ENCODE measurements at places on chromosomes 16 and 17.

DNA sequence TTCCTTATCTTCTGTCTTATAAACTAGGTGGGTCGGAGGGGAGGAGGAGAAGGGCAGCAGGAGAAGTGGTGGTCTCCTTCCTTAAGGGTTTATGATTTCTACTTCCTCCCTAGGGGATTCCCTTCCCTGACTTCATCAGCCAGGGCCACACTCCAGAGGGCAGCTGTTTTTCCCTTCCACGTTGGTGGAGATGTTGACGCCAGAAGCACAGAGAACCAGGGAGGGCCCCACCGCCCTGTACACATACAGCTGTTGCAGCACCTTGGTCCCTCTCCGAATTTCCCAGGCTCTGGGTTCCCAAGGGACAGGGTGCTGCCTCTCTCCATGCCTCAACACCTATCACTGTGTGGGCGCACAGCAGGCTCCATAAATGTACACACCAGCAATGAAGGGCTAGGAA, 5.6 kb upstream of the SLC6A4 start:
- no peak for DNase-seq

DNA sequence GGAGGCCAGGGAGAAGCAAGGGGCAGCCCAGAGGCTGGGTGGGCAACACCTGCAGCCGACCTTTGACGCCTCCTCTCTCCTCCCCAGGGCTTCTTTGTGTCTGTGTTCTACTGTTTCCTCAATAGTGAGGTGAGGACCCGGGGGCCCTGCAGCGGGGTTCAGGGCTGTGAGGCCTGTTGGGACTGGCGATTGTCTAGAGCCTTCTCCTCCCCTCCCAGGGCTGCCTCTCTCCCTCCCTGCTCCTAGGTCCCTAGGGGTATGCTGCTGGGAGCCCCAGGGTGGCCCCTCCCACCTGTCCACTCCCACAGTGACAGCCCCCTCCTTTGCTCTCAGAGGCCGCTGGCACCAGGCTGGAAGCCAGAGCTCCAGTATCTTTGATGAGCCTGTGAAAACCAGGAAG, 10.8 kb upstream of the SPPL2C start:
- DNase-seq = no peak

GRCh38 chr17:4329838-4330237, 36.6 kb downstream of the UBE2G1 start:
- no peak for DNase-seq

- no peak for DNase-seq
These were observed 13.0 kb downstream of the C16orf87 start for GRCh38 chr16:46817961-46818360.

DNA sequence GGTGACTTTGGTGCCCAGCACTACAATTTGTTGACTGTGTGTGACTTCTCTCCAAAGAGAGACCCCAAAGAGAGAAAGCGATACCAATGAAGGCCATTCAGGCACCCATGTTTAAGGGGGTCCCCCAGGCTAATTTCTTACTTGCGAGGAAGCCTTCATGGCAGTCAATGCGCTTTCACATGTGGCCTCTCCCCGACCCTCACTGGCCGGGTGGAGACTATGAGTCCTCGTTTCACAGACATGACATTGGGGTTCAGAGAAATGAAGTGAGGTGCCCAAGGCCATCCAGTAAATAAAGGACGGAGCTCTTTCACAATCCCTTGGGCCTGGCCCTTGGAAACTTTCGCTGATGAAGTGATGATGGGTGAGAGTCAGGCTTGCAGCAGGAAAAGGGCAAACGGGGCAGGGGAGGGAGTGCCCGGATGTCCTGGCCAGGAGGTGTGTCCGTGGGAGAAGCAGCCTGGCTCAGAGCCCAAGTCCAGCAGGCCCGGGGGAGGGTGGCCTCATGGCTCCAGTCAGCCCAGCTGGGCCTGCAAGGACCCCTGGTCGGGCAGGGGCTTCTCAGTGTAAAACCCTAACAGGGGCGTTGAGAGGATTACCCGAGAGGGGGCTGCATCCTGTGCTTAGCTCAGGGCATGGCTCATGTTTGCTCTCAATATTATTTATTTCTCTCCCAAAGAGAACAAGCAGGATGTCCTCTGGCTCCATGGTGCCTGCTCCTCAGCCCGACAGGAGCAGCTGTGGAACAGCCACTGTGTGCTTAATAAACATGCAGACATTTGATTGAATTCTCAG, 14.7 kb downstream of the TBX2 start:
- no peak for DNase-seq

- DNase-seq = no peak
These were observed 3.5 kb downstream of the FMNL1 start for GRCh38 chr17:45225051-45225700.

DNA sequence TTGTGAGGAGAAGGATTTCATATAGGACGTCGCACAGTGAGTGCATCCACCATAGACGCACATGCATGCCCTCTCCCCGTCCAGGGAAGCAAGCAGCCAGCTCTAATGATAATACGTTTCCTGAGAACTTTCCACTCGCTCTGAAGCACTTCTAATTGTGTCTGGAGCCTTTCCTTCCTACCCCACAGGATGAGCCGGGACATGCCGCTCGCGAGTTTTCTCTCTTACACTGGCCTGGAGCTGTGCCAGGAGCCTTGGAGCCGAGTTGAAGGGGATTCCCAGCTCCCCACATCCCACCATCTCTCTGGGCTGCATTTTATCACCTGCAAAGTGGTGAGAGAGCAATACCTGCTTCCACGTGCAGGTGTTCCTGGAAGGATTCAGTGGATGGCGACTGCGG, 368.1 kb downstream of the C16orf95 start:
- no peak for DNase-seq

GRCh38 chr16:79885320-79885719, 284.8 kb upstream of the MAF start:
- no peak for DNase-seq

- DNase-seq = no peak
These were observed 14.4 kb downstream of the MMP15 start for GRCh38 chr16:58039829-58040495.

DNA sequence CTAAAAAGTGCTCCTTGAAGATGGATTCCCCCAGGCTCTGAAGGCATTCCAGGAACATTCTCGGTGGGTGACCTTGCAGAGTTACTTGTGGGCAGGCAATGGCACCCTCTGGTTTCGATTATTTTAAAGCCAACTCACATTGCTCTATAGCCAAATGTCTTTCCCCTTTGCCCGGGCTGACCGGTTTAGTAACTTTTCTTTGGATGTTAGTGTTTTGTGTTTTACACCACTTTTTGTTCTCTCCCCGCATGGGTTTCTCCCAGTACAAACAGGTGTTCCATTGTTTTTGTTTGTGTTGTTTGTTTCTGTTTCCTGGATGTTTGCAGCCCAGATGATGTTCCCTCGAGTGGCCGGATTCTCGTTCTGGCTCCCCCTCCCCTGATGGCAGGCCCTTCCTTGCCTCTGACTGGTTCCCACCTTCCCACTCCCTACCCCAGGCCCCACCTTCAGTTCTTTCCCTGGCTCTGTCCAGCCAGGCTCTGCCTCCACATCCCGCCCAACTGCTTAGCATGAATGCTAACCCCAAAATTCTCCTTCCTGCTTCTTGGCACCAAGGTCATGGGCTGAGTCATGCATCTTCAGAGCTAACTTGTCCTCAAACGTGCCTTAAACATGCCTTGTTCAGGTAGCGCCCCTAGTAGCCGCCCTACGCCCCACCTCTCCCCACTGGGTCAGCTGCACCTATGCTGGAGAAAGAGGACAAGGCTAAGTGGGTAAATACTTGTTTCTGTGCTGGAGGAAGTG, 40.6 kb downstream of the ELAC2 start:
- DNase-seq = no peak

- no peak for DNase-seq
These were observed 245.0 kb upstream of the CPHXL start for GRCh38 chr16:75971334-75971733.

GRCh38 chr17:62680541-62681052, 53.1 kb downstream of the MRC2 start:
- no peak for DNase-seq

GRCh38 chr16:30355144-30355953, at the start of gene CD2BP2:
CD2BP2 (minus strand) TSS chr16:30355308; CDS start chr16:30354681, 627 bp downstream.
- peak; percentile 85 for DNase-seq

DNA sequence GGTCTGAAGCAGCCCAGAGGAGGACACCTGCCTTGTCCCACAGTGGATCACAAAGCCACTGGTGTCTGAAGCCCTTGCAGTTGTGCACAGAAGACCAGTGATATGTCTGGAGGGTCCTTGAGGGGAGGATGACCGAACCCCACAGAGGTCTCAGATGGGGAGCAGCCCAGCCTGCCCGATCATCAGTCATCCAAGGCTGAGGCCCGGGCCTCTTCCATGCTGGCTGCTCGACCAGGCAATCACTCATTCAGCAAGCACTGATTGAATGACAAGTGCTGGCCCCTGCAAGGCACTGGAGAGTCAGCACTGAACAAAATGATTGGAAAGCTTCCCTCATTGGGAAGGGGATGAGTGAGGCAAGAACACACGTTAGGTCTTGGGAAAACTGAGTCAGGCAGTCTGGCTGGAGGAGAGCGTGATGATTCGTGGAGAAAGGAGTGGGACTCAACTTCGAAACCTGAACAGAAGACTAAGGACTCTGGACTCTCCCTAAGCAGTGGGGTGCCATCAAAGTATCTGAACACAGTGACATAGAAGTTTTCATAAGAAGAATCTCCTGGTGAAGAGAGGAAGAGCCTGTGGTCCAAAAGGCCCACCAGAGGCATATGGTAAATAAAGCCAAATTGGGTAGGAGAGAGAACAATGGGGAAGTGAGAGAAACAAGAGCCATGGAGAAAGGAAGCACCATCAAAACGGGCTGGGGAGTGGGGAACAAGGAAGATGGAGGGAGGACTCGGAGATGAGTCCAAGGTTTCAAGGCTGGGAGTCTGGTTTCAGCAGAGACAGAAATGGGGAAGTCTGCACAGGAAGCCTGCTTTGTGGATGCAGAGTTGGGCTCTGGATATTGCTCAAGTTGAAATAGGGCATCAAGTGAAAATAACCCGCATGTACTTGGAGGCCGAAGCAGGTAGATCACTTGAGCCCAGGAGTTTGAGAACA, 10.2 kb downstream of the PIK3R5 start:
- DNase-seq = no peak

GRCh38 chr17:37274461-37274860, 101.3 kb upstream of the C17orf78 start:
- no peak for DNase-seq

DNA sequence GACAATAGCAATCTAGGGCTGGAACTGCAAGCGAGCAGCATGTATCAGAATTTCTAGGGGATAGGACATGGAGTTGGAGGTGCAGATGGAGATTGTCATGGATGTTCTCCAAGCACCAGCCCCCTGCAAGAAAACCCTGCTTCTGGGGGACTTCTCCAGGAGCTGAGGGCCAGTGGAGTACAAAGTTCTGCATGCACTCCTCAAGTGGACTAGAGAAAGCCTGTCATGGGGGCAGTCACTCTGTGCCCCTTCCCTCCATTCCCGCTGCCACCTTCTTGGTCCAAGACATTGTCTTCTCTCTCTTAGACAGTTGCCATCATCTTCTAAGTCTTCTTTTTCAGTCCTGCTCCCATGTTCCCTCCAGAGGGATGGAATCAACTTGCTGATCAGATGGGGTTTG, 87.9 kb downstream of the AIPL1 start:
- no peak for DNase-seq

DNA sequence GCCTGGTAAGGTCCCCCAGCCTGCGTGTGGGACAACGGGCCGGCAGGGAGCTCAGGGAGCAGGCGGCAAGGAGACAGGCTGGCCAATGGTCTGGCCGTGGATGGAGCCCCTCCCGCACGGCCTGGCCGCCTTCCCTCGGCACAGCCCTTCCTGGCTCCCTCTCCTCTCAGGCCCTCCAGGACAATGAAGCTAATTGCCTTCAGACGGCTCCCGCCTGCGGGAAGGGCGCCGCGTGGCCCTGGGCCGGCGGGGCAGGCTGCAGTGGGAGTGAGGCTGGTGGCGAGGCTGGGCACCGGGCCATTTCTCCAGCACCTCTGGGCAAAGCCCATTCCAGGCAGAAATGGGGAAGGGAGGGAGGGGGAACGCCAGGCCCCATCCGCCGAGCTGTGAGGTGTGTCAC, 50.9 kb downstream of the ENGASE start:
- no peak for DNase-seq

- DNase-seq = no peak
These were observed 43.4 kb downstream of the GNAO1 start for GRCh38 chr16:56234737-56235136.

- no peak for DNase-seq
These were observed 1.7 kb upstream of the LASP1 start for GRCh38 chr17:38867968-38868816.

DNA sequence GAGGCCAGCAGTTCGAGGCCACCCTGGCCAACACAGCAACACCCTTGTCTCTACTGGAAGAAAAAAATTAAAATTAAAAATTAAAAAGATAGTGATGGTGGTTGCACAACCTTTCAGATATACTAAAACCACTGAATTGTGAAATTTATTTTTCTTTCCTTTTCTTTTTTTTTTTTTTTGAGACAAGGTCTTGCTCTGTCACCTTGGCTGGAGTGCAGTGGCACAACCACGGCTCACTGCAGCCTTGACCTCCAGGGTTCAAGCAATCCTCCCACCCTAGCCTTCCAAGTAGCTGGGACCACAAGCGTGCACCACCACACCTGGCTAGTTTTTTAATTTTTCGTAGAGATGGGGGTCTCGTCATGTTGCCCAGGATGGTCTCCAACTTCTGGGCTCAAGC, 254.4 kb downstream of the SLC39A11 start:
- DNase-seq = no peak

- no peak for DNase-seq
These were observed 5.6 kb downstream of the CIAO3 start for GRCh38 chr16:734981-735881.

- DNase-seq = no peak
These were observed 730.7 kb upstream of the KIF2B start for GRCh38 chr17:53092072-53092471.

- DNase-seq = no peak
These were observed 531.7 kb upstream of the TOM1L1 start for GRCh38 chr17:54368906-54369305.

- no peak for DNase-seq
These were observed 715 bp downstream of the TLCD3A start for GRCh38 chr17:732902-733720.

- DNase-seq = no peak
These were observed 1.8 kb upstream of the OR1E1 start for GRCh38 chr17:3400055-3400454.

DNA sequence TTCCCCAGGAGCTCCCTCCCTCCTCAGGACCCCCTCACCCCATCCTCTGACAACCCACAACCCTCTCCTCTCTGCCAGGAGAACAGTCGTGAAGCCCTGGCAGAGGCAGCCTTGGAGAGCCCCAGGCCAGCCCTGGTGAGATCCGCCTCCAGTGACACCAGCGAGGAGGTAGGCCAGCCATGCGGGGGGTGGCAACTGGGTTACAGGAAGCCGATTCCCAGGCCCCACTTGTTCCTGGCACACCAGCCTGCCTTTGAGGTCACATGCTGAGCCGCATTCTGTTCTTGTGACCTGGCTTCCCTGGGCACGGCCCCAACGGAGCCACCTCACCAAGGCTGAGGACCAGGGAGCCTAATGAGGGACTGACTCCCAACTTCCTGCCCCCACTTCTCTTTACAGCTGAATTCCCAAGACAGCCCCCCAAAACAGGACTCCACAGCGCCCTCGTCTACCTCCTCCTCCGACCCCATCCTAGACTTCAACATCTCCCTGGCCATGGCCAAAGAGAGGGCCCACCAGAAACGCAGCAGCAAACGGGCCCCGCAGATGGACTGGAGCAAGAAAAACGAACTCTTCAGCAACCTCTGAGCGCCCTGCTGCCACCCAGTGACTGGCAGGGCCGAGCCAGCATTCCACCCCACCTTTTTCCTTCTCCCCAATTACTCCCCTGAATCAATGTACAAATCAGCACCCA, 7.9 kb downstream of the NAT9 start:
- DNase-seq = no peak

- DNase-seq = no peak
These were observed 116.1 kb upstream of the METRNL start for GRCh38 chr17:82963104-82963950.

- no peak for DNase-seq
These were observed 22.3 kb downstream of the SRP68 start for GRCh38 chr17:76049836-76050537.
